Esophagus squamous epithelium (tissue), 5 donors: ENCODE measurements at places on chromosomes 12 and 14. TPM values are rescaled to one million over a fixed set of nuclear protein-coding genes. Genes with fewer than 3 reads are reported as not detected.

The TMEM52B gene
- not detected for total RNA-seq

The TTC6 gene
- total RNA-seq = 1.9 TPM

The DCN gene
- total RNA-seq = 572 TPM

The CEBPE gene
- not detected for total RNA-seq

The MANSC4 gene
- not detected for total RNA-seq
